ENCODE measurements at places on chromosomes 2 and 18.

DNA sequence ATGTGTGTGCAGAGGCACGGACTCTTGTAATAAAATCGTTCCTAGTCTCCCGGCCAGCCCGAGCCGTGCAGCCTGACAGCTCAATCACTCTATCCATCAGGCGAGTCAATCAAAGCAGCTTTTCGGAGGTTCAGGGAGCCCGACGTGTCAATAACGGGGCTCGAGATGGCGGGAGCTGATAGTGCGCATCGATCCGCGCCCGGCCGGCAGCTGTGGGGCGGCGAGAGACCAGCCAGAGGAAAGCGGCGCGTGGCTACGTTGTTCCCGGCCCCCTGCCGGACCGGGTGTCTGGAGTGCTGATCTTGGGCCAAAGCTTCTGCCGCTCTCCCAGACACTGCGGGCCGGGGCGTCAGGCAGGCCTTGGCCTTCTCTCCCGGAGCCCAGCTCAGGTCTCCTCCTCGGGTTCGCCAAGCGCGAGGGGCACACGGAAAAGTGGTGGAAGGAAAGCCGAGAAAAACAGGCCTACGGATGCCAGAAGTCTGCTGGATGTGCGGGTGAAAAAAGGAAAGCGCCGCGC, 2.4 kb downstream of the EN1 start:
- no peak for DNase-seq

- DNase-seq = no peak
These were observed 3.0 kb upstream of the CEP68 start for GRCh38 chr2:65053199-65053598.

- DNase-seq = no peak
These were observed 1.6 kb downstream of the CRIM1 start for GRCh38 chr2:36356990-36357846.

DNA sequence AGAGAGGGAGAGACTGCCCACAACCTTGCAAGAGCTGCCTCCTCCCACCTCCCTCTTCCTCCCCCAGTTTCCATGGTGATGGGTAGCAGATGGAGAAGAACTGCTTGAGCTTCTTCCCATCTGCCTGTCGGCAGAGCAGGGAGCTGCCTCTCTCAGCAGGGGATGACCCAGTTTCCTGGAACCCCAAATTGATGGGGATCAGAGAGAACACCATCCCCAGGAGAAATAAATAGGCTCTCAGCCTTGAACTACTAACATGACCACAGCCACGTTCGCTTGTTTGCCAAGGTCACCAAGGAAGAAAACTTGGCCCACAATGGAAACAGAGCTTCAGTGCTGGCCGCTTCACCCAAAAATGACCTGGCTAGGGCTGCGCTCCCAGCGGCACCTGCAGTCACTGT, 82.2 kb downstream of the ADD2 start:
- no peak for DNase-seq
